ENCODE measurements at places on chromosomes 11 and 22.

GRCh38 chr11:131773626-131774025, 403.2 kb downstream of the NTM start:
- DNase-seq, result no peak

GRCh38 chr11:82450996-82451395, 282.7 kb downstream of the FAM181B start:
- DNase-seq, result no peak

GRCh38 chr11:11977206-11977938, 31.1 kb downstream of the DKK3 start:
- no peak for DNase-seq

- no peak for DNase-seq
Observed at GRCh38 chr22:50695421-50696250, 23.0 kb downstream of the SHANK3 start.

DNA sequence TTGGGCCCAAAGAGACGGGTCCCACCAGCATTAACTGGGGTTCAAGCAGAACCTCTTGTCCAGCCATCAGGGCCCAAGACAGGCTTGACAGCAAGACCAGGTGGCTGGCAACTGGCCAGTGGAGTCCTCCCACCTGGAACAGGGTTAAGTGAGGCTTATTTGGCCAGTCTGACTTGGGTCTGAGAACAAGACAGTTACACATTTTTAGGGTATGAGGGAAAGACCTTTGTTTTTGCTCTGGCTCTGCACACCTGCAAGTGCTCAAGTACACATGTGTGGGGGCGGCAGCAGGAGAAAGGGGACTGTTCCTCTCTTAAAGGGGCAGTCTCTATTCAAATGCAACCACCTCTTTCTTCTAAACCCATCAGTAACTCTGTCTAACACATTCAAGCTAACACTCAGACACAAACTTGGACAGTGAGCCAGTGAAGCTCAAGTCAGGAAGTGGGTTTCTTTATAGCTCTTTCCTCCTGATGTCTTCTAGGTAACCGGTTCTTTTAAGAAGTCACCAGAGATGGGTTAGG, 116.2 kb downstream of the ETS1 start:
- peak; percentile 70 for DNase-seq

- DNase-seq, result peak; percentile 48
Observed at GRCh38 chr22:40597526-40598430, 38.7 kb downstream of the MRTFA start.

- DNase-seq, result no peak
Observed at GRCh38 chr11:75475767-75476650, 43.0 kb upstream of the KLHL35 start.

GRCh38 chr22:48578138-48579042, 1249.3 kb downstream of the BRD1 start:
- DNase-seq, result no peak

DNA sequence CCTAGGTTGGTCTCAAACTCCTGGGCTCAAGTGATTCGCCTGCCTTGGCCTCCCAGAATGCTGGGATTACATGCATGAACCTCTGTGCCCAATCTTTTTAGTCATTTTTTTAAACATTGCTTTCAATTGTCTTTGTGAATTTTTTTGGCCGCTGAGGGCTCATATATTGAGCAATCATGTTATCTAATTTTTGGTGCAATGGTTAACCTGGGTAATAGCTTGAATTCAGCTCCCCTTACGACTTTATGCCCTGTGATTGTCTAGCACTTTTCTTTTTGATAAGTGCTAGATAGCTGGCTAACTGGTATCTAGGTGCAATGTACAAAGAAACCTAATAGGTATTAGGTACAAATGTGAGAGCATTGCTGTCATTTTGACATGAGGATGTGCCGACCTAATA, 35.3 kb upstream of the CAT start:
- DNase-seq, result no peak

GRCh38 chr11:78791964-78792363, 217.3 kb upstream of the NARS2 start:
- DNase-seq, result no peak

DNA sequence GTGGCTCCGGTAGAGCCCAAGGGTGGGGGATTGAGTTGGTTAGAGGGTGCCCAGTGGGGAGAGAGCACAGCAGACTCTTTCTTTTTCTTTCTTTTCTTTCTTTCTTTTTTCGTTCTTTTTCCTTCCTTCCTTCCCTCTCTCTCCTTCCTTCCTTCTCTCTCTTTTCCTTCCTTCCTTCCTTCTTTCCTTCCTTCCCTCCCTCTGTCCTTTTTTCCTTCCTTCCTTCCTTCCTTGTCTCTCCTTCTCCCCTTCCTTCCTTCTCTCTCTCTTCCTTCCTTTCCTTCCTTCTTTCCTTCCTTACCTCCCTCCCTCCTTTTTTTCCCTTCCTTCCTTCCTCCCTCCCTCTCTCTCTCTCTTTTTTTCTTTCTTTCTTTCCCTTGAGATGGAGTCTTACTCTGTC, 4.8 kb upstream of the ALX4 start:
- DNase-seq, result no peak

GRCh38 chr22:41369837-41370236, 11.9 kb upstream of the TEF start:
- DNase-seq, result no peak

- DNase-seq, result no peak
Observed at GRCh38 chr11:60810569-60810968, 25.4 kb downstream of the MS4A10 start.

GRCh38 chr22:39254789-39255298, 10.1 kb upstream of the PDGFB start:
- no peak for DNase-seq

- DNase-seq, result no peak
Observed at GRCh38 chr22:38043151-38044039, 13.8 kb upstream of the PICK1 start.

- DNase-seq, result no peak
Observed at GRCh38 chr11:1692708-1693326, 4.2 kb upstream of the KRTAP5-6 start.

GRCh38 chr11:117430293-117430955, 102.8 kb downstream of the CEP164 start:
- no peak for DNase-seq

DNA sequence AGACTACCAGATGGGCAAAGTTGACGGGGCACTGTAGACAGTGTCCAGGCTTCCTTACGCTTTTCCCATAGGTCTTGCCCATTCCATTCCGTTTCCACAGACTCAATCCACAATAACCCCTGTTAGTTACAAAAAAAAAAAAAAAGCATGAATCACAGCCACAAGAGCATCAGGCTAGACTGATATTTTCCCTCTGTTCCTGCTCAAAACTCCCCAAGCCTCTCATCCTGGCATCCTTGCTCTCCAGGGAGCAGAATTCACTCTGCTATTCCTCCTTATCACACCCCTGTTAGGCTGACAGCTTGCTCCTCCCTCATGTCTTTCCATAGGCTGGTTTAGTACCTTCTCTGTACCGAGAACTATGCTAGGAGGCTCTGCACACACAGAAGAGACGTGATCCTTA, 42.2 kb downstream of the TMEM123 start:
- no peak for DNase-seq

DNA sequence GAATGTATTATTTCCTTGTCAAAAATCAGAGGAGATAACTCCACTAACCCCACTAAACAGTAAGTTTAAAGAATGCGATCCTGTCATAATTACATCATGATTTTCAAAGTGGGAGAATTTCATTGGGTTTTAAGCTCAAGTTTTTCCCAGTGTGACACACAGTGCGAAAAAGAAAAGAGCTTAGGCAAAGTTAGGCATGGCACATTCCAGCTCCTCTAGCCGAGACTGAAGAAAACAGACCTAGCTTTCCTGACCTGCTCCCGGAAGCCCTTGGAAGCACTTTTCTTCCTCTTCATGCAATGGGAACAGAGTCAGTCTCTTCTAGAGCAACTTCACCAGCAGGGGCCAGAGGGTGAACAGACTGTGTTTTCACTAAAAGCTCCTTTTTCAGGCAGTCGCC, 76.6 kb upstream of the AKIP1 start:
- no peak for DNase-seq

GRCh38 chr11:58999291-58999680, 60.0 kb downstream of the GLYATL1 start:
- peak; percentile 10 for DNase-seq

- no peak for DNase-seq
Observed at GRCh38 chr22:45787759-45788158, 116.1 kb downstream of the ATXN10 start.

- DNase-seq, result no peak
Observed at GRCh38 chr11:122672892-122673291, 17.4 kb downstream of the UBASH3B start.

DNA sequence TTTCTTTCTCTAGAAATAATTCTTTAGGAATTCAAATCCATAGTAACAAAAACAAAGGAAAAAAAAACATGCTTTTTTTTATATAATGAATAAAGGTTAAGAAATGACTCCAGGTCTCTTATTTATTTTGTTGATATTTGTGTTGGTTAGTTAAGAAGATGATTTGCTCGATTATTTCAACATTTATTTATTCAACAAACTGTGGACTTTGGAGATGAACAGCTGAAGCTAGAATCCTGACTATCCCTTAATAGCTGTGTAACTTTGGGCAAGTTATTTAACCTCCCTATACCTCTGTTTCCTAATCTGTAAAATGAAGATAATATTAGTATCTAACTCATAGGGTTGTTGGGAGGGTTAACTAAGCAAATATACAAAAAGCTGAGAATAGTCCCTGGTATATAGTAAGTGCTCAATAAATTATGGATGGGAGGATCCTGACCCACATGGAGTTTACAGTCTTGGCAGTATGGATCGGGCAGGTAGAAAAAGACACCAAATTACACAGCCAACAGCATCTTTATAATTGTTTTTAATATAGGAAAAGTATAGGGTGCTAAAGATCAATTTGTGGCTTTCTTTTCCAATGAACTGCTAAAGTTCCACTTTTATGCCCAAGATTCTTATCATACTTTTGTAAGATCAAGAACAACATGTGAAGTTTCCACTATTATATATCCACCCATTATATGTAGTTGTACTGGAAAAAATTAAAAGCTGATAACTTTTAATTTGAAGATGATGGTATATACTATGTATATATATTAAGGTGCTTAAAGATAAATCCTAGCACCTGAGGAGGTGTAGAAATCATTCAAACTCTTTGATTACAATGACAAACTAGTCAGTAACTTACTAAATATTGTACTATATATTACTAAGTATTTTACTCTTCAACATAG, 1.3 kb upstream of the CAT start:
- DNase-seq, result no peak

All from germinal center (tissue), 1 donor.